ENCODE measurements at places on chromosomes 2 and 18. TPM values are rescaled to one million over a fixed set of nuclear protein-coding genes. Genes with fewer than 3 reads are reported as not detected.

GRCh38 chr18:63206433-63207142, 113.0 kb downstream of the BCL2 start:
- no peak overlapping the region for H3K4me3 ChIP-seq
- H3K4me1 ChIP-seq, result peaks cover 25% of the 10 kb centered on the region
- H3K27ac ChIP-seq, result peak overlapping the region; percentile 51
- no peaks in the 10 kb centered on the region for H3K27me3 ChIP-seq
- no peaks in the 10 kb centered on the region for H3K36me3 ChIP-seq

GRCh38 chr18:44180683-44181082, 500.0 kb upstream of the SETBP1 start:
- no peaks in the 10 kb centered on the region for H3K36me3 ChIP-seq
- no peak overlapping the region for H3K4me3 ChIP-seq
- no peak overlapping the region for H3K27ac ChIP-seq
- H3K27me3 ChIP-seq, result no peaks in the 10 kb centered on the region
- no peaks in the 10 kb centered on the region for H3K4me1 ChIP-seq

Gene ERBB4
- polyA plus RNA-seq, result 7.9 TPM

Gene DCTN1
- polyA plus RNA-seq, result 112 TPM

GRCh38 chr2:85704800-85705679, 10.9 kb downstream of the GNLY start:
- H3K27ac ChIP-seq, result peak overlapping the region; percentile 69
- DNase-seq, result peak; percentile 47
- H3K4me1 ChIP-seq, result peaks cover 10% of the 10 kb centered on the region
- H3K4me3 ChIP-seq, result no peak overlapping the region

Data from muscle of leg (tissue), 16 donors.